Lower leg skin (tissue), 4 donors: ENCODE measurements at places on chromosomes 11 and 22.

DNA sequence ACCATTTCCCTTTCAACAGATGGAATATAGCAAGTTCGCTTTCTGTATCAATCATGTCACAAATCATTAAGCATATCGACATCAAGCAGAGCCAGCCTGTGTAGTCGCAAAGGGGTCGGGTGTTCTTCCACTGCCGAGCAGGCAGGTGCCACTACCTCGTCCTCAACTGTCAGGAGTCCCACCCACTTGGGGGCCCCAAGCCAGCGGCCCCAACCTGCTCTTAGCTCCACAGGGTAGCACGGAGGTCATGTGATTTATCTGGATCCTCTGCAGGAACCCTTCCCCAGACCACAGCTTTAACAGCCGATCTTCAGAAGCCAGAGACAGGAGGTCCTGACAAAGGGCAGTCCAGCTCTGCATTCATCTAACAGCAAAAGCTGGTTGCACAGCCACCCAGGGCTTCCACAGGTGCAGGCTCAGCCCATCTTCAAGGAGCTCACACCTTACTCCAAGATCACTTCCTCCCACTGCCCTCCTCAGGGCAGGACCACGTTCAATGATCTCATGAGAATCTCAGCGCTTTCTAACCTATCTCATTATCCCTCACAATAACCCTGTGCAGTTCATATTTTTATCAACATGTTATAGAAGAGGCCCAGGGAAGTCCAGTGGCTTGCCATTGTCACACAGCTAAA is 110.2 kb downstream of the TRIM29 start:
- no peak for DNase-seq

DNA sequence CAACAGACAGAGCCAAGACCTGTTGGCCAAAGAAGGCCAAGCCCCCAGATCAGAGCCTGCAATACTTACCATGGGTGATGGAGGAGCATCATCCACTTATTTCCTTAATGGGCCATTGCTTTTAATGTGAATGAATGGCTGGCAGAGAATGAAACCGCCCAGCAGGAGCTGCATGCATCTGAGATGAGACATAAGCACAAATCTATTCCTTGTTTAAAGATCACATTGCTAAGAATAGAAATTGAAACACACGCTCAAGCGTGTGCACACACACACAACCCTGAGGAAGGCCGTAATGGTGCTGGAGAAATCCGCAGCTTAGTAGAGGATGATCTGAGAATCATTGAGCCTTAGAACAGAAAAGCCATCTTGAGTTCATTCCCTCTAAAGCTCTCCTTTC is 5.3 kb upstream of the RRAS2 start:
- no peak for DNase-seq

GRCh38 chr11:3994030-3994640 is 100.5 kb upstream of the RRM1 start:
- no peak for DNase-seq

GRCh38 chr11:33957304-33957917 is 65.5 kb upstream of the LMO2 start:
- DNase-seq, result no peak

- peak; percentile 37 for DNase-seq
These were observed 18.9 kb downstream of the LIMK2 start for GRCh38 chr22:31230871-31231621.

GRCh38 chr11:44162662-44163061 is 67.2 kb downstream of the EXT2 start:
- no peak for DNase-seq

- DNase-seq, result no peak
These were observed 30.2 kb downstream of the ZBTB16 start for GRCh38 chr11:114089748-114090147.

GRCh38 chr11:93840180-93840579 is 10.2 kb downstream of the VSTM5 start:
- no peak for DNase-seq

GRCh38 chr22:32375678-32376450 is 18.2 kb downstream of the RFPL3 start:
- no peak for DNase-seq

DNA sequence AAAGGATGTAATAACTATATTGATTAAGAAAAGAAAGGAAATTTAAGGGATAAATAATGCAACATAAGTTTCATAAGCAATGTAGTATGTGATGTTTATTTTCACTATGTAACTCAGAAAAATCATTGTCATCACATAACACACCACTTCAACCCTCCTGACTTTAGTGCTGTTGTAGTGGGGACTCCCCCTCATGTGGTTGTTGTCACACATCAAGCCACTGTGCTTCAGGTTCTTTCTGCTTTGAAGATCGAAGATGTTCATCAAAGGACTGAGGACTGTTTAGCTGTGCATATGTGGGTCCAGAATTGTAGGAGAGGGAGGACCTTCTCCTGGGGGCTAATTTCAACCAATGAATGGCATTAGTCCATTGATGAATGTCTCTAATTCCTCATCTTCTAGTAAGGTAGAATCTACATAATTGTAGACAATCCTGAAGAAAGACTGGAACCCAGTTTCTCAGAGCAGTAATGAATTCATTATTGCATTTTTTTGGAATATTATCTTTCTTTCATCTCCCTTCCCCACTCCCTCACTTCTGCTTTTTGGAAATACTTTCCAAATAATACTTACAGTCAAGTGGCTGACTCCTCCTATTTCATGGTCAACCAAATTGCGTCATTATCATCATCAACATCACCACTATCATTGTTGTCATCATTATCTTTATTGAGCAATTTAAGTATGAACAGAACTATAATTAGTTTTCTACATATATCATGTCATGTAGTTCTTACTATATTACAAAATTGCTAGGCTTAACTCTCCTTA is 9.8 kb upstream of the CARD16 start:
- DNase-seq, result no peak

DNA sequence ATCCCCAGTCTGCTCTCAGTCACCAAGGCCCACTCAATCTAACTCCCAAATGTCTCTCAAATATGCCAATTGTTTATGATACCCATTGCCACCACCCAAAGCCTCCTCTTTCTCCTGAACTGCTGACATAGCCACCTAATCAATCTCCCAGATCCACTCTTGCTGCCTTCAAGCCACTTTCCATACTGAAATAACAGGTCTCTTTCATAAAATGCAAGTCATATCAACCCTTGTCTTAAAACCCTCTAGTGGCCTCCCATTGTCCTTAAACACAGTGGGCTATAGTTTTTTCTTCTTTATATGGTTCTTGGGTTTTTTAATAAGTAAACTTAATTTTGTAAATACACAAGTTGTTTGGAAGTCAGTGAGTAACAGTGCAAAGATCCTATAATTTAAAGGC is 155.2 kb upstream of the ZC3H12C start:
- DNase-seq, result no peak

GRCh38 chr22:38490915-38491314 is 15.2 kb downstream of the DDX17 start:
- no peak for DNase-seq

- DNase-seq, result no peak
These were observed 82.3 kb downstream of the RASSF10 start for GRCh38 chr11:13091373-13091772.

DNA sequence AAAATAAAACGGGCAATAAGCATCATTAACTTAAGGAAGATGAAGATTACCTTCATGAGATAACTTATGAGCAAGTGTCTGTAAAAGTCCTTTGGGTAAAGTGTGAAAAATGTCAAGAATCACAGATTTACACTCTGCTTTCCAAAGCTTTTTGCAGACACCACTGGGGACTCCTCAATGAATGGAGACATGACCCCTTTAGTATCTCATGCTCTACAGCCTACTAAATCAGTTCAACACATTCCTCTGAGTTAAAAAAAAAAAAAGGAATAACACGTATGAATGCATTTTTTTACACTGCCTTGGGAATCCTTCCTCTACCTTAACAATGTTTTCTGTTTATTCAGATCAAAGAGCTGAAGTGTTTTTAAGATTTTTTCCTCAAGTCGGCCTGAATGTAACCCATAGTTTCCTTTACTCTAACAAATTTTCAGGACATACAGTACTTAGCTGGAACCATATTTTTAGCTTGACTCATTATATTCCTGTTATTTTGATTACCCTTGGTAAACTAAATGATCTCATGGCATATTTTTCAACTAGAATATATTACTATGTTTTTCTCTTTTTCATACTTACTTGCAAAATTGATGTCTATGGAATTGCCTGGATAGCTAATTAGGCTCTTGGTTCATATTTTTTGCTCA is 25.9 kb upstream of the RAB30 start:
- DNase-seq, result no peak

- no peak for DNase-seq
These were observed 59.0 kb downstream of the ZC3H12C start for GRCh38 chr11:110152199-110152598.

DNA sequence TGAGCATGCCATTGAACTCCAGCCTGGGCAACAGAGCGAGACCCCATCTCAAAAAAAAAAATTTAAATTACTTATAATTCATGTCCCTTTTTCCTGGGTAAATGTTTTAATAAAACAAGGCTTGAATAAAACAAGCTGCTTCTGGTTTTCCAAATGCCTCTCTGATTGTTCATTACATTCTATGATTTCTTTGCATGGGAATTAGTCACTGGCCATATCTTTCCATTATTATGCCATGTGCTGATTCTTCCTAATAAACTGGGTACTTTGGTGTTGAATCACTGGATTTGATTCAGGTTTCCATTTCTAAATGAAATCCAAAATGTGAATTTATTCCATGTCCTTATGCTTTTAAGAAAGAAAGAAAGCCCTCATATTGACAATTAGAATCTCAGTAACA is 42.6 kb downstream of the ZNF215 start:
- DNase-seq, result no peak

- DNase-seq, result no peak
These were observed 9.6 kb downstream of the OR52K1 start for GRCh38 chr11:4491878-4492606.
